ENCODE measurements at places on chromosomes 13 and 19. TPM values are rescaled to one million over a fixed set of nuclear protein-coding genes. Genes with fewer than 3 reads are reported as not detected.

The CLDND2 gene
- total RNA-seq = 1.1 TPM

The ARRDC5 gene
- 1.4 TPM for total RNA-seq

The ZNF577 gene
- total RNA-seq = 19.0 TPM

The CEACAM16 gene
- not detected for total RNA-seq

The HPN gene
- 134 TPM for total RNA-seq

The PSG11 gene
- total RNA-seq = not detected

The STOML3 gene
- not detected for total RNA-seq

- DNase-seq = no peak
These were observed 324.0 kb downstream of the SHISA2 start for GRCh38 chr13:25727810-25728209.

GRCh38 chr13:81048026-81048461, 707.1 kb upstream of the SPRY2 start:
- no peak for DNase-seq

- no peak for DNase-seq
These were observed 18.8 kb downstream of the PDCD5 start for GRCh38 chr19:32599736-32600157.

- DNase-seq = no peak
These were observed 16.6 kb downstream of the POU4F1 start for GRCh38 chr13:78586706-78587105.

DNA sequence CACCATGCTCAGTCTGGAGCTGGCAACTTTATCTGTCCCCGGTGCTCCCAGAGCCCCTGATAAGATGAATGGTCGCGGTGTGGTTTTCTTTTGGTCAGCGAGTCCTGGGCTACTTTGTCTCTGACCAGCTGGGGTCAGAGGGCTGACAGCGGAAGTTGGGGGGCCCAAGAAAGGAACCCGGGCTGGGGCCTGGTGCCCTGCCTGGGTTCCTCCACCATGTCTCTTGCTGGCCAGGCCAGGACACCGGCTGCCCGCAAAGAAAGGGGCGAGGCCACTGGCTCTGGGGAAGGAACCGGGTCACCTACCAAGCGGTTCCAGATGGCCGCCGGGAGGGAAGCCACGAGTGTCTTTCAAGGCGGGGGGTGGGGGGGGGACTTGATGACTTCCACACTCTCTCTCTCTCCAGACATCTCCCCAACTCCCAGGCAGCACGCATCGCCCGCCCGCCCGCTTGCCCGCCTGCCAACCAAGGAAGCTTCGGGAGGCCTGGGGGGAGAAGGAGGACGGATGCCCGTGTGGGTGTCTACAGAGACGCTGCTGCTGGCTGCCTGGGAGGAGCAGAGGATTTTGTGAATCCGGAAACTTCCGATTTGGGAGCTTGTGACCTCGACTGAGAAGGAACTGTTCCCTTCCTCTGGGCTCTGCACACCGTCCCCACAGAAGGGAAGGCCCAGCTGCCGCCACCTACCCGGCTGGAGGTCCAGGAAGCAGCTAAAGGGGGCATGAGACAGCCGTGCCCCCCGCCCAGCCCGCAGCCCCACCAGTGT, 1.1 kb downstream of the PIP5K1C start:
- peak; percentile 67 for DNase-seq

- no peak for DNase-seq
These were observed 37.4 kb downstream of the NAXD start for GRCh38 chr13:110652764-110653163.

GRCh38 chr13:98324105-98324504, 147.0 kb upstream of the RNF113B start:
- DNase-seq = no peak

DNA sequence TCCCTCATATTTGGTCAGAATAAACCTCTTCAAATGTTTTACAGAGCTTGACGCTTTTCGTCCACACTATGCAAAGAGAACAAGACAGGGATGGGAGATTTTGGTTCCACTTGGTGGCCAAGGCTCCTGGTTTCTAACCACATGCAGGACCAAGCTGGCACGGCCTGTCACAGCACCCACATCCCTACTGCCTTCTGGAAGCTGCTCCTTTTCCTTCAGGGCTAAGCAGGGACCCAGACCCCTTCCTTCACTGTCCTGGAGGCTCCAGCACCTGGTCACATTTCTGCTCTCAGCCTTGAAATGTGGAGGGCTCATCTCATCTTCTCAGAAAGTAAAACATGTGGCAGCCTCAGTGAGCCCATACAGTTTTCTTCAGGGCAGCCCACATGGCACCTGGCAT, 50.4 kb upstream of the ARHGEF7 start:
- DNase-seq = no peak

GRCh38 chr19:12946092-12946721, 545 bp downstream of the RAD23A start:
- DNase-seq = peak; percentile 84

- DNase-seq = peak; percentile 75
These were observed 1.3 kb downstream of the HCST start for GRCh38 chr19:35903550-35904179.

- peak; percentile 59 for DNase-seq
These were observed 30.8 kb downstream of the KLF2 start for GRCh38 chr19:16355293-16356043.

- no peak for DNase-seq
These were observed 12.5 kb downstream of the PBX4 start for GRCh38 chr19:19606021-19606420.

DNA sequence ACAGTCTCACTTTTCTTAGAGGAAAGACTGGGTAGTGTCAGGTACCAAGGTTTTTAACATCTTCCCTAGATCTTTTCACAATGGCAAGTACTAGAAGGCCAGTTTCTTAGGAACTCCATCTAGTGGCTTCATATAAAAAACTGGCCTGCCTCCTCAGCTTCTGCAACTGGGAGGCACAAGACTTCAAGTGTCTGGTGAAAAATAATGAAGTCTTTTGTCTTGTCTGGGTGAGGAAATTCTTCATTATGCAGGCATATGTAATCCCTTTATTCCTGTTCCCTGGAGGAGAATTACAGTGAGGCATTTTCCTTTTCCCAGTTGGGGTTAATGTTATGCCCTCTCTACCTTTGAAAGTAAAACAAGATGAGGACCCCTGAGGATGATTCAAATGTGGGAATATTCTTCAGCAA, 300.5 kb downstream of the NALCN start:
- no peak for DNase-seq

GRCh38 chr13:47184321-47184720, 287.5 kb upstream of the HTR2A start:
- DNase-seq = no peak

DNA sequence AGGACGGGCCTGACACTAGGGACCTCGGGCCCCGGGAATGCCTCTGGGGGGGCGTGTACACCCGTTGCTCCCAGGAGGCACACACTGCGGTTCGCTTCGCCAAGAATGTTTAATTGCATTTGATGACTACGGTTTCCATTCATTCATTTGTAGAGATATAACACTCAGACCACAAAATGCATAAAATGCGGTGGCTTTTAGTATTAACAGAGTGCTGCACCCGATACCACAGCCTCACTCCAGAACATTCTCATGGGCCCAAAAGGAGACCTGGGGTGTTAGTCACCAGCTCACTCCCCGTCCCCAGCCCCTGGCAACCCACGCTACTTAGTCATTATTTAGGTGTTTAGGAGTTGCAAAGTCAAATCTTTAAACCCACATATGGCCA, 21.8 kb downstream of the HCN2 start:
- DNase-seq = no peak

DNA sequence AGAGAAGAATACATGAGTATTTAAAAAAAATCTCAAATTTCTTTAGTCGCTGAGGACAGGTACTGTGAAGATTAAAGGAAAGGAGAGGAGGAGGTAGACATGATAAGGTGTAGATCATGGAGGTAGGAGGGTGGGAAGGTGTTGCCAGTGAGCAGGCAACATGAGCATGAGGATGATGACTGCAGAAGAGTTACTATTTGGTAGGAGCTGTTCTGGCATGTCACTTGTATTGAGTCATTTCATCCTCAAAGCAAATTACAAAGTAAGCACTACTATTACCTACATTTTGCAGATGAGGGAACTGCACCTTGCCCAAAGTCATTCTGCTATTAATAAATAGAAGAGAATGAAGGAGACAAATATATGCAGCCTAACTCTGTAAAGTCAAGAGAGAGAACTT, 435.8 kb upstream of the KLF12 start:
- no peak for DNase-seq

GRCh38 chr19:48837051-48837524, 797 bp upstream of the HSD17B14 start:
- peak; percentile 93 for DNase-seq

DNA sequence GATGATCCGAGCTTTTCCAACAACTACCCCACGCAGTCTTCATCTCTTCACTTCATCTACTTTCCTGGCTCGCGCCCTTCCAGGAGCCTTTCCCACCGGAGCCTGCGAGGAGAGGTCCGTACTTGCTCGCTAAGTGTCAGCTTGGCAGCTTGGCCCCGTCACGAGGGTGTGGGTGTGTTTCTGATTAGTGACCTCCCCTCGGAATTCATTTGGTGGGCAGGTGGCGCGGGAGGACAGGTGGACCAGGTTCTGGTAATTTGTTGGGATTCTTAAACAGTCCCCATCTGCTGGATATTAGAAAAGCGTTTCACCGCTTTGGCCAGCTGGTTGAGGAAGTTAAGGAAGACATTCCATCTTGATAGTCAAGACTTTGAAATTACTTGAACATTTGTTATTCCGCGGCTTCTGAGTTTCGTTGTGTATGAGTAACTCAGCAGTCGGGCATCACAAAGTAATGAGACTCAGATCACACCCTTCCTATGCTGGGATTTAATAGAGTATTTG, 515 bp downstream of the UFM1 start:
- DNase-seq = peak; percentile 85

DNA sequence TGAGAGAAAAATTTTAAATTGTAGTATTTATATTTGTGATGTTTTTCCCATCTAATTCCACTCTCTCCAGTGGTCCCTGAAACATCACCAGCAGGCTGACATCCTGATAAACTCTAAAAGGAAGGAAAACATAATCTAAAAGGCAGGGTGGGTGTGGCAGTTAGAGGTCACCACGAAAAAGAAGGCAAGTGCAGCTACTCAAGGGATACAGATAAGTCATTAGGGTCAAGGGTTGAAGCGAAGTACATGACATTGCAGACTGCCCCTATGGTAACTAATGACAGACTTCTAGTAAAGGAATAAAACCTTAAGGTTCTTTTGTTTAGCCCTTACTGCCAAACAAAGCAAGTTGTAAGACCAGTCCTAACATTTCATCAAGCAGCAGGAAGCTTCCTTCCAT, 6.0 kb upstream of the NEK3 start:
- DNase-seq = no peak

GRCh38 chr19:46451352-46451751, 20.0 kb downstream of the PNMA8A start:
- no peak for DNase-seq

GRCh38 chr13:28885181-28885580, 65.0 kb downstream of the MTUS2 start:
- no peak for DNase-seq

- peak; percentile 83 for DNase-seq
These were observed 537.6 kb downstream of the EFNB2 start for GRCh38 chr13:105997581-105998550.

Measured in kidney (tissue), 22 donors.